Fibroblast of skin of left biceps (primary cell): ENCODE measurements at places on chromosomes 11 and 22.

DNA sequence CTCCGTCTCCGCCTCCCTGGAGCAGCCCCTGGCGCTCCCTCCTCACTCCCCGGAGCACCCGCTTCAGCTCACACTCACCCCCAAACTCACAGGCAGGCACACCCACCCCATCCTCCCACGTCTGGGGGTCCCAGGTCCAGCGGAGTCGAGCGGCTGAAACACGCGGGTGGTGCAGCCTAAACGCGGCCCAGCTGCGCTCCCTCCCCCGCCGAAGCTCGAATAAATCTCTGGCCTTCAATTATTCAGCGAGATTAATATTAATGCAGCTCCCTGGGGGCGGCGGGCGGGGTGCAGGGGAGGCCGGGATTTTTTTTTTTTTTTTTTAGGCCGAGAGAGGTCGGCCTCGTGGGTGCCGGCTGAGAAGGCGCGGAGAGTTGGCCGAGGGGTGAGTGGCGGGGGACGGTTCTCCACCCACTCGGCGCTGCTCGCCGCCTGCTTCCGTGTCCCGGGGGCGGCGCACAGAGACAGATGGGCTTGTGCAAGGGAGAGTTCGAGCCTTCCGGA is 524 bp upstream of the SLC1A2 start:
- no peak for DNase-seq

- DNase-seq = no peak
These were observed 62.3 kb downstream of the GRIK4 start for GRCh38 chr11:120573756-120574354.

DNA sequence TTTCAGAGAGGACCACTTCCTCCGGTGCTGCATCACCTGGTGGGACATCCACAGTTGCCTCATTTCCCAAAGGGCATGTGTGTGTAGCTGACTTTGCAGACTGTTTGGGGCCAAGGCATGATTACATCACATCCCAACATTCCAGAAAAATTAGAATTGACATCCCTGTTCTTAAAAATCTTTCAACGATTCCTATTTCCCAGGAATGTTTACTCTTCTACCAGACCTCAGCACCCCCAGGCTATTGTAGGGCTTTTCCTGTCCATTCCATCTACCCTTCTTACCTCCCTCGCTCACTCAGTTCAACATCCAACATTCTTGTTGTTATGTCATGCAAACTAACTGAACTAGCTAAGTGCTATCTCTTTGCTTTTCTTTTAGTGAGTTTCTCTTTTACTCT is 37.3 kb downstream of the PIWIL4 start:
- no peak for DNase-seq

DNA sequence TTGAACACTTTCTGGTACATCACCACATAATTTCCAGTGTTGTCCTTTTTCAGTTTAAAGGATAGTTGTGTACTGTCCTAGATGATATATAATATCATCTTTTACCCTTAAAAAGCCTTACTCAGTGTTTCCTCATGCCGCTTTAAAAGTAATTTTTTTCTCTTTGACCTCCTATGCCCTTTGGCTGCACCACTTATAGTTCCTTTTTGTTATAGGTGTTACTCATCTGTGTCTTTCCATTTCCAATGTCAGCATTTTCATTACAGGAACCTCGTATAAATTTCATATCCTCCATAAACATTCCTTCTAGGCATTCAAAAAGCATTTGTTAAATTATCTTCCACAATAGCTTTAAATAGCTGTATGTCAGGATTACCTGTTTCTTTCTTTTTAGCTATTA is 40.8 kb downstream of the USP47 start:
- no peak for DNase-seq

DNA sequence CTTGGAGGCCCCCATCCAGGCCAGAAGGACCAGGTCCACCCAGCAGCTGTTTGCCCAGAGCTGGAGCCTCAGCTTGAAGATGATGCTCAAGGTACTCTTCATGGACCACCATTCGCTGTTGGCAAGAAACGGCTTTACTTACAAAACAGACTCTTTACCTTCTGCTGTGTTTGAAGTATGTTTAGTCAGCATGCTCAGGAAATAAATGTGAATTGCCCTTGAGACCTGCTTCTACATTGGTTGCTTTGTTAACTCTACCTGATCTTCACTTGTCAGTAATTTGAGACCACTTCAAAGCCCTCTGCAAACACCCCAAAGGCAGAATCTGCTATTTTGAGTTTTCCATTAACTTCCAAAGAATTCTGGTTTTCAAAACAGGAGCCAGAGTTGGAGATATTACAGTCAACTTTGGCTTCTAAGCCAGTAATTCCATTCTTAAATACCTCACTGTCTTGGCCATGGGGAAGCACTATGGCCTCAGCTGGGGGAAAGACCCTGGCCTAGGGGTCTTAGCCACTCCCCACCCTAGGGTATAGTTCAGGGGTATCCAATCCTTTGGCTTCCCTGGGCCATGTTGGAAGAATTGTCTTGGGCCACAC is 2.7 kb downstream of the UQCR10 start:
- no peak for DNase-seq

- DNase-seq = no peak
These were observed 14.9 kb upstream of the OMP start for GRCh38 chr11:77087723-77088225.

DNA sequence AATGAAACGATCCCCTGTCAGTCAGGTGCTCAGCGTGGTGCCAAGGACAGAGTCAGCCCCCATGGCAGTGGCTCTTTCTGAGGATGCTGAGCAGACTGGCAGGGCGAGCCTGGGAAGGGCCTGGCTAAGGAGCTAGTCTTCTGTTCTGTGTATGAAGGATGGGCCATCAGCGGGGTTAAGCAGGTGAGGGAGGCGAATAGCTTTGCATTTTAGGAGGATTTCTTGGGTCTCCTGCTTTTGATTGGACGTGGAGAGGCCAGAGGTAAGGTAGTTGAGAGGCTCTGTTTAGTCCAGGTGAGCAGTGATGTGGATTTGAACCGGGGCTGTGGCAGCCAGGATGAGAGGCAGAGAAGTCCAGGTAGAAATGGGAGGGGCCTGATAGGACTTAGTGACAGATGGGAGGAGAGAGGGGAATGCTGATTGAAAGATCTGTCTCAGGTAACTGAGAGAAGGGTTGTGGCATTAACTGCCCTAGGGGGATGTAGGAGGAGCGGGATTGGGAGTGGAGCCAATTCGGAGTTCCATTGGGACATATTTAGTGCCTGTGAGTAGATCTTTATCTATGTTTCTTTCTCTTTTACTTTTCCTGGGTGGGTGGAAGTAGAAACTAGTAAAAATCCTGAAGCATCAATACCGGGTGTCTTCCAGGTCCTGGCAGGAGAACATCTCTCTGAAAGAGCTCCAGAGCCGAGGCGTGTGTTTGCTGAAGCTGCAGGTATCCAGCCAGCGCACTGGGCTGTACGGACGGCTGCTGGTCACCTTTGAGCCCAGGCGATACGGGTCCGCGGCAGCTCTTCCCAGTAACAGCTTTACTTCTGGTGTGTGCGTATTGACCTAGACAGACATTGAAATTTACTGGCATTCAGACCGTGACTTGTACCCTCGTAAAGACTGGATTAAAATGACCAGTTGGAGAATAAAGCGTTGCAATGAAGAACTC is 2.0 kb downstream of the IGHMBP2 start:
- no peak for DNase-seq

DNA sequence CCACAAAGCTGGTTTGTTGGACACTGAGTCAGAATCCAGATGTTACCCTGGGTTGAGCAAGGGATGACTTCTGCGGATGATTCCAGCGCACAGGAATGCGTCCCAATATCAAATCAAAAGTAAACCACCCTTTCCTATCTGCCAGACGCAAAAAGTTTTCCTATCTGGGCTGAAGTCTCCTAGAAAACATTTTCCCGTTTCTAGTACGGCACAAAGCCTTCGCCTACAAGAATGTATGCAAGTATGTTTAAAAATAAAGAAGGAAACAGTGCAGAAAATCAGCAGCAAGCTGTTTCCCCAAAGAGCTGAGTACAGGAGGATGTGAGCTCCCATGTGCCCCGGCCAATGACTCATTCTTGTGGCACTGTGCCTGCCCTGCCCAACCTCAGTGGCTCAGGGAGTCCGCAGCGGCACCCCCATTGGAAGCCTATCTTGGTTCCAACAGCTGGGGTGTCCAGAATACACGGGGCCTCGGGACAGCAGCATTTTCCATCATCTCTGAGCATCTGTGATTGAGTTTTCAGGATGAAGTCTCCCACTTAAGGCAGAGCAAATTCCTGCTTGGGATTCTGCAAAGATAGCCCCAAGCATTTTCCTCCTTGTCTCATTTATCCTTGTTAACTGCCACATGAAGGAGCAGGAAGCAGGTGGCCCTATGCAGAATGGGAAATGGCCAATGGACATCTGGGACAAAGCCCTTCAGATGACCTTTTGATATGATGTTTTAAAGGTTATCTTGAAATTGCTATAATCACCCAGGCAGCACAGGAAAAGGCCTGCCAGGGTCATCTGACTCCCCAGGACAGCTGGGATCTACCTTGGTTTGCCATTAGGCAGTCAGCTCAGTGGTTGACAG is 17.5 kb downstream of the KCNJ5 start:
- DNase-seq = peak; percentile 24

DNA sequence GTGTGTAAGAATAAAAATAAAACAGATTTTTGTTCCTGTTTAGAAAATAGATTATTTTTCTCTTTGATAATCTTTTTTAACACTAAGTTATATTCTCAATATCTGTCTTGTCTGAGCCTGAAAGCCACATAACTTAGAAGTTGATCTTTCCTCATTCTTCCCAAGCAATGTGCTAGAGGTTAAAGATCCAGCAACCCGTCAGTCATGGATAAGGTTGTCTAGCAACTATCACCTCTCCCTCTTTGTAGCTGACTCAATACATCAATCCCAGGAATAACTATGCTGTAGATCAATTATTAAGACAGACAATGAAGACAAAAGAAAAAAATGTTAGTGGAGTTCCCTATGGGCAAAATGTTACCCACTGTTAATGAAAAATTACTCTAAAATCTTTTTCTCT is 813.1 kb upstream of the CCDC179 start:
- DNase-seq = no peak

GRCh38 chr11:119432484-119433357 is 9.7 kb upstream of the THY1 start:
- DNase-seq = peak; percentile 81

- no peak for DNase-seq
These were observed 1.6 kb upstream of the TRIM29 start for GRCh38 chr11:120139316-120140069.

DNA sequence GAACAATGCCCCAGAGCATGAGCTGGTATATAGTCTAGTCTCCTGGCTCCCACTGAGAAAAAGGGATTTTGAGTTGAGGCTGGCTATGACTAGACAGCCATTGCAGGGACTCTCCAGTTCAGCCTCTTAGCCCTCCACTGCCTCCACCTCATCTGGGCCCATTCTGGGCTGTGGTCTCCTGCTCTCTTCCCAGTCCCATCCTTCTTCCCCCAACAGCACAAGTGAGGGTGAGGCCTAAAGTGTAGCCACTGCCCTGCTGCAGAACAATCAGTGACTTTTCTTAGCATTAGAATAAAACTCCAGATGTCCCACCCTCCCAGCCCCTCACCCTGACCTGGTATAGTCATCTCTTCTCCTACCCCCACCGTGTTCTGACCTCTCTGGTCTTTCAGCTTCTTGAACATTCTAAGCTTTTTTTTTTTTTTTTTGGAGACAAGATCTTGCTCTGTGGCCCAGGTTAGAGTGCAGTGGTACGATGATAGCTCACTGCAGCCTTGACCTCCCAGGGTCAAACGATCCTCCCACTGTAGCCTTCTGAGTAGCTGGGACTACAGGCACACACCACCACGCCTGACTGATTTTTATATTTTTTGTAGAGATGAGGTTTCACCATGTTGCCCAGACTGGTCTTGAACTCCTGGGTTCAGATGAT is 4.3 kb downstream of the MED15 start:
- no peak for DNase-seq

DNA sequence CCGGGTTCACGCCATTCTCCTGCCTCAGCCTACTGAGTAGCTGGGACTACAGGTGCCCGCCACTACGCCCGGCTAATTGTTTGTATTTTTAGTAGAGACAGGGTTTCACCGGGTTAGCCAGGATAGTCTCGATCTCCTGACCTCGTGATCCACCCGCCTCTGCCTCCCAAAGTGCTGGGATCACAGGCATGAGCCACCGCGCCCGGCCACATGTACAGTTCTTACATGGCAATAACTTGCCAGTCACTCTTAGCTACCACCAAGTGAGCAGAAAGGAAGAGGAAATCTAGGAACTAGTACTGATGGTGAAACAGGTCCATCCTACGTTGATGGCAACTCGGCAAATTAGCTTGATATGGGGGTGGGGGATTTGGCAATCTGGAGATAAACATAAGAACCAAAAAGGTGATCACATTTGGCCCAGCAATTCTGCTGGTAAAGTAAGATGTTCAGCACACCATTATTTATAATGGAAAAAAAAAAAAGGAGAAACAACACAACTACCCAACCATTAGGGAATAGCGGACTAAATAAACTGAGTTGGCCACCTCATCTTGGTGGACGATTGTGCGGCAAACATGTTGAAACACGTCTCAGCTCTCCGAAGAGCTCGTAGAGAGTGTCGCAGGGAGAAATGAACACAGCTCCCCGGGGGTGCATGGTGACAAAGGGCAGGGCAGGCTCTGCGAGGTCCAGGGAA is 5.3 kb downstream of the NLRP6 start:
- DNase-seq = no peak

DNA sequence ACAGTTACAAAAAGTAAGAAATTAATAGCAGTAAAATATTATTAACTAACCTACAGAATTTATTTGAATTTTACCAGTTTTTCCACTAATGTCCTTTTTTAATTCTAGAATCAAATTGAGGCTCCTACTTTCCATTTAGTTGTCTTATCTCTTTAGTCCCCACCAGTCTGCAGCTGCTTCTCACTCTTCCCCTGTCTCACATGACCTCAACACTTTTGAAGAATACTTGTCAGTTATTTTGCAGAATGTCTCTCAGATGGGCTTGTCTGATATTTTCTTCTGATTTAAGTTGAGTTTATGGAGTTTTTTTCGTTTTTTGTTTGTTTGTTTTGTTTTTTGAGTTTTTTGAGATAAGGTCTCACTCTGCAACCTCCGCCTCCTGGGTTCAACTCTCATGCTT is 74.3 kb upstream of the ADORA2A start:
- no peak for DNase-seq

GRCh38 chr22:43273902-43274484 is 69.2 kb downstream of the SCUBE1 start:
- no peak for DNase-seq

DNA sequence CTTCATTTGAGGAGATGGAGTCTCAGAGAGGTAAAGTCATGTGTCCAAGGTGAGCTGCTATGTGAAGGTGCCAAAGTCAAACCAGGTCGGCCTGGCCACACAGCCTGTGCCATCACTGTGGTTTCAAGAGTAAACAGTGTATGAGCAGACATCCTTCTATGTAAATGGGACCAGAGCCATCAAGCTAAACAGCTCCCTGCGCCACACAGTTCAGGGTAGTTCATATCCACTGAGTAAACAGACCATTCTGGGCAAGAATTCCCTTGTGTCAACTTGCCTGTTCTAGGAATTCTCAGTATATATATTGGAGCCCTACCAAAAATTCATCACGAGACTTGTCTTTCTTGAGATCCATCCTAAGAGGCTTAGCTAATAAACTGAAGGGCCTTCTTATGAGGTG is 77.5 kb downstream of the AMOTL1 start:
- no peak for DNase-seq

GRCh38 chr11:72642043-72642883 is 32.0 kb downstream of the PDE2A start:
- DNase-seq = no peak

GRCh38 chr11:933142-933851 is 7.6 kb downstream of the AP2A2 start:
- DNase-seq = no peak

GRCh38 chr11:7787239-7787638 is 9.5 kb downstream of the OR5P2 start:
- DNase-seq = no peak

- no peak for DNase-seq
These were observed 95.5 kb downstream of the PGR start for GRCh38 chr11:101034076-101034475.
